COLO829 (cell line): ENCODE measurements at places on chromosomes 3 and 15.

DNA sequence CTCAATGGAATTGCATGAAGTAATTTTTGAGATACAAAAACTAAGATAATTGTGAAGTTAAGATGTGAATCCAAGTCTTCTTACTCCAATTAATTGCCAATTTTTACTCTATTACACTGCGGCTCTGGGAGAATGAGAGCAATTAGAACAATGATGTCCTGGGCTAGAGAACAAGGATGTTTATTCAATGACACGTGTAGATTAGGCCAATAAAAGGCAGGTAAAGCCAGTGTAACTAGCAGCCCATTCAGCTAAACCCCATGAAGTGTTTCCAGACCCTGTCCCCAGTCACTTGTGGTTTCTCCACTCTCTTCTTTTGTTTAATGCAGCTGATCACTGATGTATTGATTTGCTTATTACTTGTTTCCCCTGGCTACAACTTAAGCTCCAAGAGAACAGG, 381.1 kb upstream of the ARHGEF26 start:
- no peak for DNase-seq

- DNase-seq: no peak
These were observed 82.1 kb downstream of the IL5RA start for GRCh38 chr3:3027976-3028567.

DNA sequence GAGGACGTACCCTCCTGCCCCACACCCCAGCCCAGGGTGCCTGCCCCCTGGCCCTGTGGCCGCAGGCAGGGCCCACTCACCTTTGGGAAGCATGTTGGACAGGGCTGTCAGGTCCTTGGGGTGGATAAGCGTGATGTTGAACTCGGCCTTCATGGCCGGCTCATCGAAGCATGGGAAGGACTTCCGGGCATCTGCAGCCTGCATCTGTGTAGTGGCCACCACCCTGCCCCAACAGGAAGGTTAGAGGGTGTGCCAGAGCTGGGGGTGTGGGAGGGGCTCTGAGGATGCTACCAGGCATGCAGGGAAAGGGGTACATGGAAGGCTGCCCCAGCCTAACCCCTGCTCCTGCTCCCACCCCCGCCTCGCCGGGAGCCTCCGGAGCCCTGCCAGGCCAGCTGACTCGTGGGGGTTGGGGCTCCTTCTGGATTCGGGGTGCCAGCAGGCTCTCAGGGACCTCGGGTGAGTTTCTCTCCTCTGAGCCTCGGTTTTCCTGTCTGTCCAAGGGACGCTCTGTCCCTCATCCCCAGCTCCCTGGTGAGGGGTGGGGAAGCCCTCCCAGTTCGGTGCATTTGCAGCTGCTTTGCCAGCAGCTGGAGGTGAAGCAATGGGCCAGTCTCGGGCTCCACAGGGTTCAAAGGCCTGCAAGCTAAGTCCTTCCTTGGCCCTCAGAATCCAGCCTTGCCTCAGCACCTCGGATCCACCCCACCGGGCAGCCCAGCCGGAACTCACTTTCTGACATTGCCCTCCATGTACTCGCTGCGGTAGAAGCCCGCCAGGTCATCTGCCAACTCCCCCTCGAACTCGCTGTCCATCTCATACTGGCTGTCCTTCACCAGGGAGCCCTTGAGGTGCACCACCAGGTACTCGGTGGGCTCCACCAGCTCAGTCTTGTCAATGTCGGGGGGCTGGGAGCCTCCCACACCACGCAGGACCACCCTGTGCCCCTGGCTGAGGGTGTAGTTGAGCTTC, 9.1 kb downstream of the ANPEP start:
- DNase-seq: no peak

GRCh38 chr3:58071480-58071971, 63.3 kb downstream of the FLNB start:
- DNase-seq: no peak

- no peak for DNase-seq
These were observed 337.3 kb upstream of the CBLB start for GRCh38 chr3:106206146-106206545.

DNA sequence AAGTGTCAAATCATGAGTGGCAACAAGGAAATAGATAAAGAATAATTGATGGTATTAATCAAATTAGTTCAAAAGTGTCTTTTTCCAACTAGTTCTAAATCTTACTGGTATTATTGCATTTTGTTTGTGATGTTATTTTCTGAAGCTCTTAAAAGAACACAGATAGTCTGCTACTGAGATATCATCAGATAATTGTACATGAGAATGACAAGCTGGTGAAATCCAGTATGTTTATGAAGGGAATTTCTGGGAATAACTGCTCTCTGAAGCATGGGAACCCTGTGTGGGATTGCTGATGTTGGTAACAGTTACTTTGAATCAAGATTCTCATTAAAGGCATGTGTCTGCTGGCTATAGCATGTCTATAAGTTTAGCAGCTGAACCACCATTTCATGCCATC, 190.3 kb upstream of the CDIN1 start:
- DNase-seq: no peak

GRCh38 chr3:42007785-42008184, 45.9 kb upstream of the ULK4 start:
- DNase-seq: no peak

GRCh38 chr3:129238945-129239705, 10.3 kb upstream of the COPG1 start:
- no peak for DNase-seq

DNA sequence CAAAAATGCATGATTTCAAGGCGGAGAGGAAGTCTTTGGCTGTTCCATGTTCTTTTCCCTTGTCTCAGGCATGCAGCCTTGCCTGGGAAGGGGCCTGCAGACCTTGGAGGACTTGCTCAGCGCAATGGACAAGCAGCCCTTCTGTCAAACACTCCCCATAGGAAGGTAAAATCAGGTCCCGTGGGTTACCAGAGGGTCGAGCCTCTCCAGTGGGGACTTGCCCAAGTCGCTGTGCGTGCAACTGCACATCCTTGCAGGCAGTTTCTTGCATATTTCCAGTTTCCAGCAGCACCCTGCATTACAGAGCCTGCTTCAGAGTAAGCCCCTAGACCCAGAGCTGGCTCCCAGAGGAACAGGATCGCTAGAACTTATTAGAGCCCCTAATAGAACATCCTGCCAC, 75.5 kb upstream of the KLF13 start:
- no peak for DNase-seq

DNA sequence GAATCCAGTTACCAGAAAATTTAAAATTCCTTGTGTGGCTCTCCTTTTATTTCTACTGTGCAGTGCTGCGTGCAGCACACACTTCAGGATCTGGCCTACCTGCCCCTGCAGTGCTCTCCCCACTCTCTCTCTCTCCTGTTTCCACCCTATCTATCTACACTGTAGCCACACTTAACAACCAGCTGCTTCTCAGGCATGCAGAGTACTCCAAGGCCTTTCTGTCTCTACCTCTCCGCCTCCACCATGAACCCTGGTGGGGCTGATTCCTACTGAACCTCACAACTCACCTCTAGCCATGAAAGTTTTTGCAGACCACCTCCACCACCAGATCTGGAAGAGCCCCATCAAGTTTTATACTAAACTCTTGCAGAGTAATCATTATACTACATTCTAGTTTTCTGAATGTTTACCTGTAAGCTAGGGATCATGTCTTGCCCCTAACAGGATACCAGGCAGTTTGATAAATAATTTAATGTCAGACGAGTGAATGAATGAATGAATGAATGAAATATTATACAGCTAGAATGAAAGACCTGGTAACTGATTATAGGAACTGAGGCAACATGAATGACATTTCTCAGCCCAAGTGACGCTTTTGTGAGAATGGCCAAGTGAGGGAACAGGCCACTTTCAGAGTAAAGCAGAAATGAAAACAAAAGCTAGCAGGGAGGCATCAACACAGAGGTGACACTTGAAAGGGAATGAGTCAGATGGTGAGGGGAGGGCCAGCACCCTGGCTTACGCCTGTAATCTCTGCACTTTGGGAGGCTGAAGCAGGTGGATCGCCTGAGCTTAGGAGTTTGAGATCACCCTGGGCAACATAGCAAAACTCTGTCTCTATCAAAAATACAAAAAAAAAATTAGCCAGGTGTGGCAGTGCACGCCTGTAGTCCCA, 363.5 kb downstream of the FOXP1 start:
- no peak for DNase-seq

DNA sequence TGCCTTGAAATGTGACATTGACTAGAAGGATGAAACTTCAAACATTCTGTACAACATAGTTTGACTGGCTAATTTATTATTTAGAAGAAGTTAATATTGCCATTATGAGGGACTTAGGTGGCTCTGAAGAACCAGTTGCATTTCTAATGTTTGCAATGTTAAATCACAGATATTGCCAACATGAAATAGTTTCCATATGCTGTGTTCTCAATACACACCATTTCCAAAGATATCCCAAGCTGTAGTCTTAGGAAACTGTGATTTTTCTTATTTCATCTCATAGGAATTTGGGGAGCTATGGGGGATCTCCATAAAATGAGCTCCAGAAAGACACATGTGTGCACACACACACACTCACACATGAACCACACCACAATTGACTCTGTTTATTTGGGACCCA, 36.3 kb downstream of the ALG1L2 start:
- no peak for DNase-seq

- DNase-seq: no peak
These were observed 264.6 kb downstream of the THSD4 start for GRCh38 chr15:71379893-71380292.
